HT1080 (cell line): ENCODE measurements at places on chromosomes 3 and 15.

GRCh38 chr15:39282663-39283208 lies 298.1 kb upstream of the THBS1 start:
- DNase-seq, result no peak

DNA sequence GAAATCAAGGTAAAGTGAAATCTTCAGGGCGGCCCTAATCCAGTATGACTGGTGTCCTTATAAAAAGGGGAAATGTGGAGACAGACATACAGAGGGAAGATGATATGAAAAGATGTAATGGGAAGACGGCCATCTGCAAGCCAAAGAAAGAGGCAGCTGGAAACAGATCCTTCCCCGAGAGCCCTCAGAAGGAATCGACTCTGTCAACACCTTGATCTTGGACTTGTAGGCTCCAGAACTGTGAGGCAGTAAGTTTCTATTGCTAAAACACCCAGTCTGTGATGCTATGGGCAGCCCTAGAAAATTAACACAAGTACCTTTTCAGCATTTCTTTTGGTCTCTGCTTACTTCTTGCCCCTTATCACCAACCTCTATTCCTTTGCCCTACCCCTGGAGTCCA lies 174.7 kb upstream of the TPM1 start:
- no peak for DNase-seq

DNA sequence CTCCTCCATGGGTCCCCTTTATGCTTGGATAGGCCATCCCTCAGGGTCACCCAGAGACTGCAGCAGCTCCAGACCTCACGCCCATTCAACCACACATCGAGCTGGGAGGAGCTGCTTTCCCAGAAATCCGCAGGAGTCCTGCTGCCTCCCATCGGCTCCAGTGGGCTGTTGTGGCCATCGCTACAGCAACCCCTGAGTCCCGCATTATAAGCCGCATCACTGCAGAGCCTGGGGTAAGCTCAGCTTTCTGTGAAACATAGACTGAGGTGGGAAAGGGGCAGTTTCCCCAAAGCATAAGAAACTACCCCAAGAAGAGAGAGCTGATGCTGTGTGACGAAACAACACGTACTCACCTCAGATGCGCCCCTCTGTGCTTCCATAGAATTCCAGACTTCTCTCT lies 35.7 kb downstream of the MRPL46 start:
- DNase-seq, result no peak

DNA sequence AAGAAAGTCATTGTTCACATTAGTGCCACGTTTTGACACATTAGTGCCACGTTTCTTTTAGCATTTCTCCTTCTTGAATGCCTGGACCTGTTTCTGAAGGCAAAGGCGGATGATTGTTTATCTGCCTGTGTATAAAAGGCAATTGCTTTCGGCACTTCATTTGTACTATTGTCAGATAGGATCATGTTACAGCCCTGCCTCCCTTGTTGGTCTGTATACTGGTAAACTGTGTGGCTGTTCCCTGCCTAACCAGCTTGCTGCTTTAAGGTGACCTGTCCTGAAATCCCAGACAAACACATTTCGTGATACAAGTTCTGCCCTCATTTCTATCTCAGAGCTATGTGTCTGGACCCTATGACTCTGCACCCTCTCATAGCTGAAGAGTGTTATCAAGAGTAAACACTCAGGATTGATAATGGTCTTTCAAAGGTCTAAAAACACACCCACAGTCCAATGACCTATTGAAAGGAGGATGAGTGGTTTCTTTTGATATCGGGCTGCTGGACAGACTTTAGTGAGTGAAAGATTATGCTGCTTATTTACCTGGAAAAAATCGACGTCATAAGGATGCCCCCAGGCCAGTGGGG lies 276.3 kb upstream of the MCTP2 start:
- no peak for DNase-seq

DNA sequence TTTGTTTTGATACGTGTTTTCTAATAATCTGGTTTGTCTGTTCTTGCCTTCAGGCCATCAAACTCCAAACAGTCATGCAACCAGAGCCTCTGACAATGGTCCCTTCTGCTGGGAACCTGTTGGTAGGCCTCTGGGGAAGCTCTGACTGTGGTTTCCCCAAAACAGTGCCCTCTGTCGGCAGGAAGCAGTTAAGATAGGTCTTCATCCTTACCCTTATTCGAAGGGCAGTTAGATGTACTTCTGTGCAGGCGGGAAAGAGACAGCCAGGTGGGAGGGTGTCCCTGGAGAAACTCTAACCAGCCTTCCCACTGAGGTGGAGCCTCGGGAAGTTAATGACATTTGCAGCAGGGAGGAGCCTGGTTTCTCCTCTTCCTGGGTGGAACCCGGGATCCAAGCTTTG lies 81.6 kb upstream of the CHMP2B start:
- DNase-seq, result peak; percentile 29

DNA sequence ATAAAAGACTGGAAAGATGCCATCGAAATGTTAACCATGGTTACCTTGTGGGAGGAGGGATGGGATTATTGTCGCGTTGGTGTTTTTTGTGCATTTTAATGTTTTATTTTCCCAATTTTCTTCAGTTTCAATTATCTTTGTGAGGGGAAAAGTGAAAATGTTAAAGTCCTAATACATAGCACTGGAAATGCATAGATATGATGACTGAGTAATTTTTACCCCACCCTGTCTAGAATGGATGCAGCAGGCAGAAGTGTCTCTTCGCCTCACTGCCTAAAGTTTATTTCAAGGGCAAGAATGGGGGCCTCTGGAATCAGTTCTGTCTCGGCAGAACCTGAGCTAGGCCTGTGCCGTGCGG lies 11.5 kb downstream of the FOXL2 start:
- no peak for DNase-seq

- DNase-seq, result no peak
Measured at GRCh38 chr3:72093270-72093991, 308.5 kb upstream of the PROK2 start.

- DNase-seq, result no peak
Measured at GRCh38 chr3:134956844-134957243, 161.8 kb downstream of the EPHB1 start.

GRCh38 chr3:170100944-170101343 lies 63.1 kb downstream of the GPR160 start:
- no peak for DNase-seq

GRCh38 chr3:187319699-187320302 lies 28.3 kb upstream of the MASP1 start:
- peak; percentile 71 for DNase-seq

- DNase-seq, result no peak
Measured at GRCh38 chr3:54053211-54053610, 69.1 kb upstream of the CACNA2D3 start.

- no peak for DNase-seq
Measured at GRCh38 chr15:74421302-74422245, 12.2 kb downstream of the SEMA7A start.

GRCh38 chr3:147497286-147497685 lies 88.1 kb downstream of the ZIC1 start:
- DNase-seq, result no peak

GRCh38 chr15:52406601-52407000 lies 111.0 kb upstream of the MYO5C start:
- no peak for DNase-seq

- DNase-seq, result peak; percentile 39
Measured at GRCh38 chr15:63331456-63331855, 50.2 kb downstream of the CA12 start.

DNA sequence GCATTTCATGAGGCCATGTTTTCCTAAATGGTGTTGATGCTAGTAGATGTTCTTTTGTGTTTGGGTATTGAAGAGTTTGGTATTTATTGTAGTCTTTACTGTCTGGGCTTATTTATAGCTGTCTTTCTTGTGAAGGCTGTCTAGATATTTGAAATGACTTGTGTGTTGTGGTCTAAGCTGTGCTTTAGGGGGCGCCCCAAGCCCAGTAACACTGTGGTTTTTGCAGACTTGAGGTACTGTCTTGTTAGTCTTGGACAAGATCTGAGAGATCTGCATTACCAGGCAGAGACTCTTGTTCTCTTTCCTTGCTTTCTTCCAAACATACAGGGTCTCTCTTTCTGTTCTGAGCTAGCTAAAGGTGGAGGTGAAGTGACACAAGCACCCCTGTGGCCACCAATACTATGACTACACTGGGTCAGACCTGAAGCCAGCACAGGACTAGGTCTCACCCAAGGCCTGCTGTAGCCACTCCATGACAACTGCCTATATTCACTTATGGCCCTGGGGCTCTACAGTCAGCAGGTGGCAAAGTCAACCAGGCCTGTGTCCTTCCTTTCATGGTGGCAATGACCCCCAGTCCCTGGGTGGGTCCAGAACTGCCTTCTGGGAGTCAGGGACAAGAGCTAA lies 152.1 kb upstream of the TBC1D5 start:
- DNase-seq, result peak; percentile 69

DNA sequence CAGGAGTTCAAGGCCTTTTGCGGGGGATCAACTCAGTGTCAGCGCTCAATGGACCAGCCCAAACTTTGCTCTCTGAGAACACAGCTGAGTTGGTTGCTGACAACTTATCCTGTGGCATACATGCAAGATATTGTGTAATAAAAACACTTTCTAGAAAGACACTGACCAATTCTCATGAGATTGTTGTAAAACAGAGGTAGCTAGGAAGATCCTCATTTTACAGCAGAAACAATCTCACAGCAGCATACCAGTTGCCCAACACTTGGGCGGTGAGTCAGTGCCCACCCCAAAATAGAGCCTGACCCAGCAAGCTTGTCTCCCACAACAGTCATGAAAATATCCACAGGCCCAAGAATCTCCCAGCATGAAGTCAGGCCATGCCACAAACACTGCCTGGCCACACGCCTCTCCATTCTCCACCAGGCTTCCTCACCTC lies 18.2 kb downstream of the KLHL6 start:
- peak; percentile 72 for DNase-seq

- no peak for DNase-seq
Measured at GRCh38 chr3:61947456-61947855, 386.1 kb downstream of the PTPRG start.

GRCh38 chr3:152742368-152743347 lies 92.3 kb upstream of the P2RY1 start:
- DNase-seq, result peak; percentile 18

GRCh38 chr3:108907194-108907593 lies 46.5 kb downstream of the GUCA1C start:
- DNase-seq, result no peak

- no peak for DNase-seq
Measured at GRCh38 chr3:46130631-46131310, 77.3 kb downstream of the CCR1 start.
